Thyroid gland (tissue), 4 donors: ENCODE measurements at places on chromosomes 11 and 22. TPM values are rescaled to one million over a fixed set of nuclear protein-coding genes. Genes with fewer than 3 reads are reported as not detected.

SEC14L2 gene
- 33.2 TPM for total RNA-seq

- no peaks in the 10 kb centered on the region for H3K36me3 ChIP-seq
- no peak overlapping the region for H3K4me3 ChIP-seq
- no peaks in the 10 kb centered on the region for H3K27me3 ChIP-seq
These were observed 539.1 kb downstream of the FAM181B start for GRCh38 chr11:82194521-82194920.

DNA sequence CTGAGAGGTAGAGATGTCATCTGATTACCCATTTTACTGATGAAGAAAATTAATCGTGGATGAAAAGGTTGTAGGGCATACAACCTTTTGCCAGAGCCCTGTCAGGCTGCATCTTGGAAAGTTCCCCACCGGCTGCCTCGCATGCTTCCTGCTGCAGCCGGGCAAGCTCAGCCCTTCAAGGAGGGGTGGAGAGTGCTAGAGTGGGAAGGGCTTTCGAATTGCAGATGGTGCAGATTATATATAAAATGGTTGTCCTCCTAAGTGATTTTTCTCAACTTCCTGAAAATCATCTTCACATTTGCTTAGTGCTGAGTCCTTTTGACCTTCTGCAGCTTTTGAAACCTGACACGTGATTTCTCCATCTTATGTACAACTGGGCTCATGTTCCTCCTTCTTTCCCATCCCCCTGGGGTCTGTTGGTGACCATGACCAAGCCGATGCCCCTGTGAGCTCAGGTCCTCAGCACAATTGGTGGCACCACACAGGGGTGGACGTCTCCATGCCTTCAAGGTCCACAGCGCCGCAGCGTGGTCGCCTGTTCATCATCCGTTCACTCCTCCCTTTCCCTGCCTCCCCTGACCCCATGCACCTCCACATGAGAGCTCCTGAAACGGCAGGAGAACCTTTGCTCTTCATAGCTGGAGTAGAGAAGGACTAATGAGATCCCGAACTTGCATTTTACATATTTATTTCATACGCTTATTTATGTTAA lies 47.6 kb upstream of the MYO18B start:
- H3K27ac ChIP-seq = no peak overlapping the region
- no peak for DNase-seq
- H3K4me1 ChIP-seq = no peaks in the 10 kb centered on the region
- no peak overlapping the region for H3K4me3 ChIP-seq
- H3K36me3 ChIP-seq = no peaks in the 10 kb centered on the region
- no peaks in the 10 kb centered on the region for H3K27me3 ChIP-seq

DNA sequence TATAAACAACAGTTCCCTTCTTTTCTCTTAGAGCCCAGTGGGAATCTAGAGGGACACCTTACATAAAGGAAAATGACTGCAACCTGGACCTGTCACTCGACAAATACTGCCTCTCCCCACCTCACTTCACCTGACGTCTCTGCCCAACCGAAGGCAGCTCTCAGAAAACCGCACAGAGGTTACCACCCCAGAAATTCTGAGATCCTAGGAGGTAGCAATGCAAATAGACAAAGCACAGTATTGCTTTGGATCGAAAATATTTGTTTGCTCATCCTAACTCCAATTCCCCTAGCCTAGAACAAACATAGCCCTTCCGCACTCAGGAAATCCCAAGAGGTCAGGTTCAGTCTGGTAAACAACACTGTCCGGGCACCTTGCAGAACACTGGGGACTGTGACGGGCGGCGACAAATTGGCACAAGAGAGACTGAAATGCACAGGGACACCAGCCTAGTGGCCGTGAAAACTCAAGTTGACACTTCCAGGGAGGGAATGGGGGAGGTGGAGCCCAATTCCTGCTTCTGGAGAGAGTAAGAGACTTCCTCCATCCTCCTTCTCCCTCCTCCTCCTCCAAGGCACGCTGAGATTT lies 420 bp upstream of the TRIM44 start:
- peaks cover 14% of the 10 kb centered on the region for H3K4me1 ChIP-seq
- peak overlapping the region; percentile 78 for H3K27ac ChIP-seq
- peak overlapping the region; percentile 83 for H3K4me3 ChIP-seq

ZC3H12C gene
- 49.7 TPM for total RNA-seq

MS4A3 gene
- not detected for total RNA-seq

GRCh38 chr11:80532633-80533232 lies 1091.9 kb upstream of the TENM4 start:
- no peak overlapping the region for H3K4me3 ChIP-seq
- DNase-seq = no peak
- no peaks in the 10 kb centered on the region for H3K4me1 ChIP-seq
- H3K27ac ChIP-seq = no peak overlapping the region
- H3K36me3 ChIP-seq = no peaks in the 10 kb centered on the region

ACTN3 gene
- 0.27 TPM for total RNA-seq

DNA sequence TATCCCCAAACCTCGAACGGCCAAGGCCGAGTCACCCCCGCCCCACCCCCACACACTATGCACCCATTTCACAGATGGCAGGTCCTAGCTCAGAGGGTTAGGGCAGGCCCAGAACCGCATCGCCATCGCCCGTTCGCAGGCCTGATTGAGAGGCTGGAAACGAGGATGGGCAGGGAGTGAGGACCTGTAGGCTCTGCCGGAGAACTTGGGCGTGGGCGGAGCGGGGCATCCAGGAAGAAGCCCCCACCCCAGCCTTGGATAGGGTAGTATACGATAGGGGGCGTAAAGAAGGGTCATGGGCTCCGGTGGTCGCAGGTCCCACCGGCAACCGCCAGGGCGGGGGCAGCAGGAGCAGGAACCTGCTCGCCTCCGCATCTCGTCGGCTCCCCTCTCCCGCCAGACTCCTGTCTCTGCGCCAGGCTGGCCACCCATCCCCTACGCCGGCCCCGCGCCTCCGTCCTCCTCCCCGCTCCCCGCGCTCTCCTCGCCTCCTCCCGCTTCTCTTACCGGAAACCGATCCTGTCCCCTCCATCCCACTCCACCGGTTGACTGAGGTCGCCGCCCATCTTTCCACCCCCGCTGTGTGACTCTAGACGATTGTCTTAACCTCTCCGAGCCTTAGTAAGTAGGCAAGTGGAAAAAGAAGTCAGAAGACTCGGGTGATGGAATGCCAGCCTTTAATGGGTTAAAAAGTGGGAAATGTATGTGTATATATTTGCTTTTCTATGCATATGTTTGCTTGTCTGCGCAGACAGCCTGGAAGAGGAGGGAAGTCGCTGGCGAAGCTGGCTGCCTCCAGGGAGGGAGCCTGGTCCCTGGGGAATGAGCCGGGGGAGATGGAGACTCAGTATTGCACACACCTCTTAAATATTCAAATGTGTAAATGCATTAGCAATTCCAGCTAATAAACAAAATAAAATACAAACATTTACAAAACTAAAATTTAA lies 52.8 kb downstream of the CYTH4 start:
- peaks cover 19% of the 10 kb centered on the region for H3K27me3 ChIP-seq
- no peaks in the 10 kb centered on the region for H3K36me3 ChIP-seq
- H3K4me3 ChIP-seq = no peak overlapping the region
- DNase-seq = no peak
- no peaks in the 10 kb centered on the region for H3K4me1 ChIP-seq

DNA sequence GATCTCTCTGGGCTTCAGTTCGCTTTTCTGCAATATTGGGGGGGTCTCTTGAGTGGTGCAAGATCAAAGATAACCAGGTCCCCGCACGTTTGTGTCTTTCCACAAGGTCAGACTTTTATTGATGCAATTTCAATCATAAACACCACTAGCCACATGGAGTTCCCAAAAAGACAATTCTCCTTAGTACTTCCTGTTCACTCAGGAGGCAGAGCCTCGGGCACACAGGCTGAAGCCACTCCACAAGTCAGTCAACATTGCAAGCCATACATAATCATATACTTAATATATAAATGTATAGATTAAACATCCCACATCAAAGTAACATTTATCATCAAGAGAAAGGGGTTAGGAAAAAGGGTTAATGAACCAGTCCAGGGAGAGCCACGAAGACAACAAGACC lies 12.0 kb downstream of the ST14 start:
- peaks cover 25% of the 10 kb centered on the region for H3K4me1 ChIP-seq
- no peaks in the 10 kb centered on the region for H3K27me3 ChIP-seq
- no peak for DNase-seq
- peak overlapping the region; percentile 68 for H3K27ac ChIP-seq

CRYBB2 gene
- not detected for total RNA-seq

GRCh38 chr11:82303671-82304070 lies 430.0 kb downstream of the FAM181B start:
- H3K4me3 ChIP-seq = no peak overlapping the region
- H3K27ac ChIP-seq = no peak overlapping the region
- H3K4me1 ChIP-seq = no peaks in the 10 kb centered on the region
- no peaks in the 10 kb centered on the region for H3K27me3 ChIP-seq
- DNase-seq = no peak

OR5B3 gene
- total RNA-seq = not detected

SERHL2 gene
- 0.83 TPM for total RNA-seq

KRTAP5-10 gene
- total RNA-seq = not detected

DYNC2H1 gene
- 36.9 TPM for total RNA-seq

TMEM191B gene
- total RNA-seq = 0.88 TPM

SLC5A12 gene
- not detected for total RNA-seq

BIK gene
- total RNA-seq = 6.0 TPM

SCGB1D2 gene
- not detected for total RNA-seq

- no peak overlapping the region for H3K4me3 ChIP-seq
- no peaks in the 10 kb centered on the region for H3K4me1 ChIP-seq
- no peaks in the 10 kb centered on the region for H3K36me3 ChIP-seq
- DNase-seq = no peak
These were observed 4.4 kb downstream of the CALCA start for GRCh38 chr11:14967581-14968243.

OR5P2 gene
- total RNA-seq = not detected

DNA sequence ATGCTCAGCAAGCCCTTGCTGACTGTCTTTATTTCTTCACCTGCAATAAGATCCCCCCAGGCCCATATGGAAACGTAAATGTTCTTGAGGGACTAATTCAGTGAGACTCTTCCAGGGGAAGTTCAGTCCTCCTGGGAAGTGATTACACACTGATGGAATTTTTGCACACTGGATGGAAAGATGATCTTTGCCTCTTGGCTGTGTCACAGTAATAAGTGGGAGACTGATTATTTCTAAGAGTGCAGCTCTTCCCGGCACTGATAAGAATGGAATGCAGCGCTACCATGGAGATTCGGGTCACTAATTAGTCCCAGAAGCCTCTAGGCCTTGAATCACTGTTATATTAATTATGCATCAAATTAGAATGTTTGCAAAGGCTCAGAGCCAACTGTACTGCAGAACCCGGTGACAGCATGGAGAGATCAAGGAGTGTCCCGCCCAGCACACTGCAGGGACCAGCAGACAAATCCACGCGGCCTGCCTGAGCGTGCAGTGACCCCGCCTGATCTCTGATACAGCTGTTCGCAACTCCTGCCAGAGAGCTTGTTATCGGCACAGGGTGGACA lies 178.3 kb downstream of the SNX19 start:
- H3K27ac ChIP-seq = no peak overlapping the region
- no peak for DNase-seq
- H3K27me3 ChIP-seq = no peaks in the 10 kb centered on the region

GRCh38 chr11:101034076-101034475 lies 95.5 kb downstream of the PGR start:
- H3K27ac ChIP-seq = no peak overlapping the region
- no peaks in the 10 kb centered on the region for H3K27me3 ChIP-seq
- H3K4me1 ChIP-seq = no peaks in the 10 kb centered on the region
- peak; percentile 6 for DNase-seq
- no peaks in the 10 kb centered on the region for H3K36me3 ChIP-seq
- H3K4me3 ChIP-seq = no peak overlapping the region

DNA sequence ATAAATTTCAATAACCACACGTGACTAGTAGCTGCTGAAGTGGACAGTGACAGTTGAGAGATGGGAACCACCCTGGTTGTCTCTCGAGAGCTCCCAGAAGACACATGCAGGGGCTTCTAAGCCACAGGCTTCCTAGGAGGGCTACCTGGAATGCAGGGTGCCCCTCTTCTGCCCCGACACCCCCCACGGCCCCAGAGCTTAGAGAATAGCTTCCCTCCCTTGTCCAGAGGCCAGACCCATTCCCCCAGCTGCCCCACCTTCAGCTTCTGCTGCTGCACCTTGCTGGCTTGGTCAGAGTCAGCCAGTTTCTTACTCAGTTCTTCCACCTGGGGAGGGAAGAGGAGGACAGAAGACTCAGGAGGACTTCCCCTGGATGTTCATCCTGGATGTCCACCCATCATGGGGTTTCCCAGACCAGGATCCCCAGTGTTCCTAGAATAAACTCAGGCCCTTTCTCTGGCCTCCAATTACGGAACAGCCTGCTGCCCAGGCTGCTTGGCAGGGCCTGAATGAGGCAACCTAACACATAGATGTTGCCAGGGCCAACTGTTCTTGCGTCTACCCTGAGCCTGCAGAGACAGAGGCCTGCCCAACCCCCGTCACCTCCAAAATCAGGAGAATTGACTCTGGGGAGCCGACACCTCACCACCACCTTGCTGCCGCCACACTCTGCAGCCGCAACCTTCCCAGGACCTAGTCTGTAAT lies 12.0 kb downstream of the IL18BP start:
- no peaks in the 10 kb centered on the region for H3K4me1 ChIP-seq
- no peak overlapping the region for H3K4me3 ChIP-seq
- H3K27ac ChIP-seq = no peak overlapping the region
- no peak for DNase-seq

- no peak overlapping the region for H3K4me3 ChIP-seq
These were observed 62.1 kb upstream of the PHOX2A start for GRCh38 chr11:72305891-72306585.

FXYD6 gene
- total RNA-seq = 119 TPM

DNA sequence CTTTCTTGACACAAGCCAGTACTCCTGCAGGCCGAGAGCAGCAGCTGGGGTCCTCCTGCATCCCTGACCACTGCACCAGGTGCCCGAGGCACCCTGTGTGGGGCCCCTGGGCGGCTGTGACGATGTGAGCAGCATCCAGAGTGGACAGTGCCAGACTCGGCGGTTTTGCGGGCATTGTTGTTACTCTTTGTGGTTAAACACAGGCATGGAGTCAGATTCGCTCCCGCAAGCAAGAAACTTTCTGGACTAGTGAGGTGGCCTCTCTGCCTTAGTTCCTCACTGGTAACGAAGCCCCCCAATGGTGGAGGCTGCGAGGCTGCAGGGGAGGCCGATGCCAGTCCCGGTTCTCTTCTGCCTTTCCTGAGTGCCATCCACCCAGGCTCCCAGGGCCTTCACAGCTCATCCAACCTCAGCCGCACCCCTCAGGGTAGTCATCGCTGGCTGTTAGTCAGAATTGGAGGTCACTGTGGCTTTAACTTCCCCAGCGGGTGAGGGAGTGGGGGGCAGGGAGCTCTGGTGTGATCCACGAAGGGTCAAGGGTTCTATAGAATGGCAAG lies 3.7 kb upstream of the CLDN5 start:
- no peak overlapping the region for H3K27ac ChIP-seq
- no peak for DNase-seq
- H3K27me3 ChIP-seq = no peaks in the 10 kb centered on the region

CSF2RB gene
- total RNA-seq = 7.1 TPM

GRCh38 chr11:59012398-59013265 lies 73.3 kb downstream of the GLYATL1 start:
- no peak for DNase-seq
- no peaks in the 10 kb centered on the region for H3K27me3 ChIP-seq
- H3K4me3 ChIP-seq = no peak overlapping the region
- no peak overlapping the region for H3K27ac ChIP-seq
- H3K4me1 ChIP-seq = no peaks in the 10 kb centered on the region
